Stimulated activated CD4-positive, alpha-beta T cell treated with anti-CD3 and anti-CD28 coated beads, Interleukin-1b, Interleukin-23, amount 100 ng/mL, for 1 hour (primary cell): ENCODE measurements at places on chromosomes 7 and 10.

- DNase-seq: no peak
These were observed 2.1 kb downstream of the CHST3 start for GRCh38 chr10:71966046-71967004.

DNA sequence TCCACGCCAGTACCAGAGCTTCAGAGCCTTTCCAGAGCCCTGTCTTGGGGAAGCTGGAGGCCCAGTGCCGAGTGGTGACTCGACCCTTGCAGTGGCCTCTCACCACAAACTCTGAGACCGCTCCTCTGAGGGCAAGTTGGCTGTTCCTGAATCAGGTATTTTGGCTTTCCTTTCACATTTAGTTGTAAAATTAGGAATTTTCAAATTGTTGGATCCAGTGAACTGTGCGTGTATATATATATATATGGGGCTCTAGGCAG, 128.7 kb upstream of the UNC5B start:
- DNase-seq: no peak

GRCh38 chr10:75334720-75335119, 66.8 kb downstream of the ZNF503 start:
- no peak for DNase-seq

GRCh38 chr7:71470830-71471229, 338.9 kb downstream of the GALNT17 start:
- no peak for DNase-seq

GRCh38 chr7:86793136-86793535, 149.4 kb downstream of the GRM3 start:
- no peak for DNase-seq

DNA sequence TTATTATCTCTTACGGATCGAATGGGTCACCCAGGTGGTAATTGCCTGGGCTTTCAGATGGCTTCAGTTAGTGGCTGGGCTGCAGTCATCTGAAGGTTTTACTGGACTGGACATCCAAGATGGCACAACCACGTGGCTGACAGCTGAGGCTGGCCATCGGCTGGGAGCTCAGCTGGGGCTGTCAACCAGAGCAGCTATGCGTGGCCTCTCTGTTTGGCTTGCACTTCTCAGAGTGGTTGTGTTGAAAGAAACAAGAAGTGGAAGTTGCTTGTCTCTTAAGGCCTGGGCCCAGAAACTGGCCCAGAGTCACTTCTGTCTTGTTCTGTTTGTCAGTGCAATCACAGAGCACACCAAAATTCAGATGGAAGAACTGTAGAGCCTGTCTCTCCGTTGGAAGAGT, 5.7 kb upstream of the GDI2 start:
- DNase-seq: no peak

GRCh38 chr7:87935384-87935706, 1.3 kb downstream of the ADAM22 start:
- DNase-seq: no peak

GRCh38 chr10:59456199-59456598, 93.8 kb upstream of the FAM13C start:
- DNase-seq: no peak

- DNase-seq: no peak
These were observed 754.6 kb downstream of the REEP3 start for GRCh38 chr10:64275774-64276173.

GRCh38 chr10:132585732-132586722, 48.4 kb downstream of the INPP5A start:
- DNase-seq: no peak

GRCh38 chr7:18167815-18168214, 140.2 kb upstream of the PRPS1L1 start:
- DNase-seq: no peak

GRCh38 chr10:413662-414071, 275.8 kb downstream of the DIP2C start:
- DNase-seq: no peak

DNA sequence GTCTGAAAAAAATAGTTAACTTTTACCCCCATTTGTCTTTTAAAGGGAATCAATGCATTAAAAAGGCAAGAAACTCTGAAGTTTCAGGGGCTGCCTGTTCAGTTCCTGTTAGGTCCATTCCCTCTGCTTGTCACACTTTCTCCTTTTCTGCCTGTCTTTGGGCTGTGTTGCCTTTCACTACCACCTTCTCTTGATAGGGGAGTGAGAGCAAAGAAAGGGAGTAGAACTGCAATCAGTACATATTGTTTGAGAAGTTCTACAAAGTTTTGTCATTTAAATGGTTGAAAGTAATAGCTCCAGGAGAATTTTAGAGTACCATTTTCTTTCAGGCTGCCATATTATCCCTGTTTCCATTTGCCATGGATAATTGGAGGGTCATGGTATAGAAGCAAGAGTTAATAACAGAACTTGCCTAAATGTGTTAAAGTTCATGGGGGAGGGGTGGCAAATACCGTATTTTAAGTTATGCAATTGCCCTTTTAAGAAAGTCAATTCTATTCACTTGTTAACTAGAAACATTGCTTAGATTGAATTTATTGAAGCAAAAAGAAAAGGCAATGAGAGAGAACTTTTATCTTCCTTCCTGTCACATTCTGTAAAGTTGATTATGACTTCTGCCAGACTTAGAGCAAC, 38.6 kb downstream of the MPLKIP start:
- no peak for DNase-seq

GRCh38 chr10:17624996-17625395, 7.8 kb upstream of the HACD1 start:
- no peak for DNase-seq

DNA sequence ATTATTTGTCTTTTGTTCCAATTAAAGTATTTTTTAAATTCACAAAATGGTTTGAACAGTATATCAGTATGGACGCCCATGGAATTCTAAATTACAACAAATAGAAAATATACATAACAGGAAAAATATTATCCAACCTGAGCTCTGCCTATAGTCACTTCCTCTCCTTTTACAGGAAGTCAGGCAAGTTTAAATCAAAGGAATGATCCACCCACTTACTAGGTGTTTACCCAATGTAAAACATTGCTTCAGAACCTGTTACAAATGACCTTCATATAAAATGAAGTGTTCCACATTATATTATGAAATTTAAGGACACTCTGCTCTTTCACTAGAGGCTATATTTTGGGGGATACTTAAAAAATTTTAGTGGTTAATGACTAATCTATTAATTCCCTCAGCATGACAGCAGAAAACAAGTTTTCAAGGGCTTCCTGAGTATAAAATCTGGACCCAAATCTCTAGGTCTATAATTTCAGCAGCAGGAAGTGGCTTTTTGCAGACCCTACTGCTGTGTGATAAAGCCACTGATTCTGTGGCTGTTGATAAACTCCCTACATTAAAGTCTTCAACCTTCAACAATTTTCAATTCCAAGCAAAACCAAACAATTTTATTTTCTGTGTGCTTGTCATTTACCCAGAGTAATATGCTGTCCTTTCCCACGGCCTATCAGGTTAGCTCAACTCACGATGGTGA, 722.6 kb downstream of the GATA3 start:
- no peak for DNase-seq

- DNase-seq: no peak
These were observed 14.0 kb downstream of the NEURL1 start for GRCh38 chr10:103507235-103508191.

DNA sequence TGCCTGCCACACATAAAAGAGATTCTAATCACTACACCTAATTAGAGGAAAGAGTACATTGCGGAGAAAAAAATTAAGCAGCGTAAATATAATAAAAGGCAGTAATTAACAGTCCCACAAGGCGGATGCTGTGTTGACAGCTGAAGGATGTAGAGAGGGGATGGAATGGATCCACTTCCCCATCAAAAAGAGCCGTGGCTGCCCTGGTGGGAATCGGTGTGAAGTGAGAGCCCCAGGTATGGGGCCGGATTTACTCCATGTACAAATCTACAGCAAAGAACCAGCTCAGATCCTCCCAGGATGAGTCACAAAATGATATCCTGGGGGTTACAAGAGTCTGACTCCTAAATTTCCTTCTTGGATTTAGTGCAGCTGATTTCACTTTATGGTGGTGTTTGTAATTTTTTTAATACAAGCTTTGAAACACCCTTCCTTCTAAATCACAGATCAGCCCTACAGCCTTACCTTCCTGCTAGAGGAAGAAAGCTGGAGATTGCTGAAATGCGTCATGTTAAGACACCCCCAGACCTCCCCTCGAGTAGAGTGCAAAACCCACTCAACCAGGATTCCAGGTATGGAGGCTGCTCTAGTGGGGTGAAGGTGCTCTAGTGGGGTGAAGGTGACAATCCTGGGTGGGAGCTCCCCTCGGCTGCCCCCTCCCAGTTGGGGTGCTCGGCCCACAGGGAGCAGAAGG, 398.4 kb downstream of the PLXNA4 start:
- DNase-seq: no peak

- DNase-seq: no peak
These were observed 133.1 kb upstream of the PRSS1 start for GRCh38 chr7:142616121-142616643.

- no peak for DNase-seq
These were observed 9.7 kb downstream of the CACUL1 start for GRCh38 chr10:118745056-118745455.

- no peak for DNase-seq
These were observed 104.3 kb downstream of the GFRA1 start for GRCh38 chr10:116168745-116169144.

DNA sequence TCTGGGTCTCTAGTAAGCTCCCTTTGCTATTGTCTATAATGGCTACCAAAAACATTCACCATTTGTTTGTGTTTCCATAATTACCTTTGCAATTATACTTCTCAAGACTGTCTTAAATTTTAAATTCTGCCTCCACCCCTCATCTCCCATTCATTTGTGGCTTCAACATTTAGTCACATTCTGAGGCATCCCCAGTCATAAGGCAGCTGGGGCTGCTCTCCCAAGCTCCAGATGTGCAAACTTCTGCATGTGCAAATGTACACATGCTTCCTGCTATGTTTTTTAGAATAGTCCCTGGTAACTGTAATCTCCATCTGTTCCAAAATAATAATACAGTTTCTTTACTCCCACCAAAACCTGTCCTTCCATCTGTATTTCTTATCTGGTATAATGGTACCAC, 97.3 kb downstream of the CDK6 start:
- DNase-seq: no peak

DNA sequence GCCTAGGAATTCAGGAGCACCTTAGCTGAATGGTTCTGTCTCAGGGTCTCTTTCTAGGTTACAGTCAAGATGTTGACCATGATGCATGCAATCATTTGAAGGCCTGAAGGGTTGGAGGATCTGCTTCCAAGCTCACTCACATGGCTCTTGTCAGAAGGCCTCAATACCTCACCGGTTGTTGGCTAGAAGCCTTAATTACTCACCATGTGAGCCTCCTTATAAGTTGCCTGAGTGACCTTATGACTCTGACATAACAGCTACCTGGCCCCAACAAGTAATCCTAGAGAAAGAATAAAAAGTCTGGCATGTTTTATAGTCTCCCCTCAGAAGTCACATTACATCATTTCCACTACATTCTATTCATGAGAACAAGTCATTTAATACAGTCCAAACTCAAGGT, 3.4 kb upstream of the C1GALT1 start:
- no peak for DNase-seq

- no peak for DNase-seq
These were observed 455.3 kb downstream of the REEP3 start for GRCh38 chr10:63976538-63976937.

GRCh38 chr7:31335161-31335856, 5.2 kb downstream of the NEUROD6 start:
- no peak for DNase-seq

DNA sequence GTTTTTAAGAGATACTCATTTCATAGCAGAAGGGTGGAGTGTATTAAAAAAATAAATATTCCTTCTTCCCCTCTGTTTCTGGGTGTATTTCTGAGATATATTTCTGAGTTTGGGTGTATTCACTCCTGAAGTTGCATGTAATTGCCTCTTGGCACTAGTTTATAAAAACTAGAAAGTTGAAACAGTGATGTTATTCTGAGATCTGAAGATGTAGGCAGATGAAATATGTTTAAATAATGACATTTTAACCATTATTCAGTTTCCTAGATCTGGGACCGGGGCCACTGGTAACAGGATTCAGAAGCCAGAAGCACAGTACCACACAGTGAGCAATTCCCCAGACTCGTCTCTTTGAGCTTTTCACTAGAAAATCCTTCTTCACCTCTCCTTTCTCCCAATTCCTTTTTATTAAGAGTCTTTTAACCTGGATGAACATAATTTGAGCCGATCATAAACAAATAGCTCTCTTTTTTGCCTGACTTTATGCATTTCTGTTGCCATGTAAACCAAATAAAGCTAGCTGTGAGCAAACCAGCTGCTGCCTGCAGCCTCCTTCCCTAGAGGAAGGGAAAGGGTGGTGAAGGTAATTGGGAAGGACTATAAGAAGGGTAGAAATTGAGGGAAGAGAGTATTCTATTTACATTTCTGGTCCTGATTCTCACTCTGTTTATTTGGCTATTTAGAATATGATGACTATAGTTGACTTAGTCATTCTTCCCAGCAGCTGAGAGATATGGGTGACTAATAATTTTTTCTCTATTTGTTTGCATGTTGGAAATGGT, 101.8 kb upstream of the STRIP2 start:
- DNase-seq: no peak

GRCh38 chr7:128800567-128800966, 8.8 kb downstream of the CCDC136 start:
- no peak for DNase-seq

DNA sequence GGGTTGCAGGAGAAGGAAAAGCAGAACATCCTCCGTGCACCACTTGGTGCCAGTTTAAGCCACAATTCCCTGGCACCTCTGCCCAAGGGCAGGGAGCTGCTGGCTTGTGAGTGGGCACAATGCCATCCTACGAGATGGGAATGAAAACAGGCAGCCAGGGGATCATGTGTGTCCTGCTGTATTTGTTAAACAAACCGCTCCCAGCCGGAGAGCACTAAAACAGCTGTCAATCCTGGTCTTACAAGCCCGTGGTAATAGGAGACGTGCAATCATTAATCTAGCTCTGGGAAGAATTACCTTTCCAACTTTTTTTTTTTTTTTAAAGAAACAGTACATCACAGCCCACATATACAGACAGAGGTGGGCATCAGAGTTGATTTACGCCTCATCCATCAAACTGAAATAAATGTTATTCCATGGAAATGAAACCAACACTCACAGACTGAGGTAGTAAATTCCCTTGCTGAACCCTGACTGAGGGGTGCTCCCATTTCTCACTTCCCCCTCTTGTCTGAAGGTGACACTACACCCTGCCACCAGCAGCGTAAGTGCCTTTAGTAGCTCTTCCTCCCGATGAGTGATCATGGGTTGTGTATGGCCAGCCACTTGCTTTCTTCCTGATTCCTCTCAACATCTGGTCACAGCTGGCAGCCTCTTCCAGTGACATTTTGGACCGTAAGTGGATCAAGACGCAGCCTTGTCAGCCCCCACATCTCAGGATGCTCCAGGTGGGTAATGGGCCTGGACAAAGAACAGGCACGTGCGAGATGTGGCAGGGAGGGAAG, 143.8 kb downstream of the TEX36 start:
- no peak for DNase-seq

- no peak for DNase-seq
These were observed 16.0 kb downstream of the SSMEM1 start for GRCh38 chr7:130223646-130224045.

GRCh38 chr10:83994325-83994724, 145.0 kb upstream of the GHITM start:
- DNase-seq: no peak

- no peak for DNase-seq
These were observed 36.8 kb upstream of the INPP5F start for GRCh38 chr10:119689016-119689580.
